NCI-H510A treated with DMSO at 0.1 percent for 48 hours (cell line): ENCODE measurements at places on chromosomes 4 and X.

DNA sequence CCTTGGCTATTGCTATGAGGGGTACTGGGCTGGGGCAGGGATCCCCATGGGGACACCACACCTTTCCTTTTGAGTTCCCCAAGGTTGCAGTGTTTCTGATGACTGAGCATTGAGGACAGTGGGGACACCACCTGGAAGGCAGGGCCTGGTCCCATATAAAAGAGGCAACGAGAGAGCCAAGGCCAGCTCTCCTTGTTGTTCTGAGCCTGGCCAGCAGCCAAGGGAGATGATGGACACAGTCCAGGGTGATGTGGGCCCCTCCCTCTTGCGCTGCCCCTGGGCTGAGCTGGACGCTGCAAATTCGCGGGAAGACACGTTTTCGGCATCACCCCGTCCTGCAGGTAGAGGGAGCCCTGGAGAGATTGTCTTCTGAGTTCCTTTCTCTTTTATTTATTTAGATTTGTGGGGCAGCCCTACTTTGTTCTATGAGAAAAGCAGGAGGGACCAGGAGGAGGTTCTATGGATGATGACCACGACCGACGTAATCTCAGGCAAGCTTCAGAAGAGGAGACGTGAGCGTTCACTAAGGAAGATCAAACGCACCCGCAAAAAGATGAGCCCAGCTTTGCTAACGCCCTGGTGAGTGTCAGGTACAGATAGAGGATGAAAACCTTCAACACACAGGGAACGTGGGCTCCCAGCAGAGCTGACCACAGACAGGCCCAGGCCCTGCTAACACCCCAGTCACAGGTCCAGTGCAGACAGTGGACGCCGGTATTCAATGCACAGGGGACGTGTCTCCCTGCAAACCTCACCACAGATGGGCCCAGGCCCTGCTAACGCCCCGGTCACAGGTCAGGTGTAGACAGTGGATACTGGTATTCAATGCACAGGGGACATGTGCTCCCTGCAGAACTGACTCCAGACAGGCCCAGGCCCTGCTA lies 97.4 kb downstream of the SHOX start:
- no peak for DNase-seq

GRCh38 chr4:53855581-53856250 lies 208.7 kb downstream of the CHIC2 start:
- DNase-seq: no peak

DNA sequence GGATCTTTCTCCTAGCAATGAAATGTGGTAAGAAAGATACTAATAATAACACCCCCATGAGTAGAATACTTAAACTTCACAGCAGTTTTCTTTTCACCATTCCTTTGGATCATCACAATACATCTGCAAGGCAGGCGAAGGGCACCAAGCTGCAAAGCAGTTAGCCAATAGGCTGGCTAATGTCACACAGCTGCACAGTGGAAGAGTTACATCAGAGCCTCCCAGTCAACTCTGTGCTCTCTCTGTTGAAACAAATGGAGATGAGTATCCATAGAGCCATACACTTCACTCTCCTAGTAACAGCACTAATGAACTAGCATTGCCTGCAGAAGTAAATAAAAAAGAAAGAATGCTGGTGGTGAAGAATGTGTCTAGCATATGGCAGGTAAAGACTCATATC lies 139.0 kb downstream of the ATG4A start:
- no peak for DNase-seq

DNA sequence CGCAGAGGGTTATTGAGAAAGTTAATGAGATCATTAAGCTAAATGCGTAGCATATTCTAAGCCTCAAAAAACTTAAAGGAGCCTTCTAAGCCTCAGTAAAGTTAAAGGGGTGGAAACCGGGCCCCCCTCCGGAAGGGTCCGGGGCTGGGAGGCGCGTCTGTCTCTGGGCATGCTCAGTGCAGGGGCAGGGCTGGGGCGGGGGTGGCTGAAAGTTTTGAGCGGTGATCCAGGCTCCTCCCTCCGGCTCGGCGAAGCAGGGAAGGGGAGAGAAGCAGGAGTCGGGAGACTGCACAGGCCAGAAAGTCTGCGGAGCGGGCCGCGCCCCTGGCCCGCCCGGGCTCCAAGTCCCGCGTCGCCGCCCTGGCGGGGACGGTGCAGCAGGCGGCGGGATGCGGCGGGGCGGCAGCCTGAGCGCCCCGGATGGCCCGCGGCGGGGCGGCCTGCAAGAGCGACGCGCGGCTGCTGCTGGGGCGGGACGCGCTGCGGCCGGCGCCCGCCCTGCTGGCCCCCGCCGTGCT lies at the start of gene EVC:
EVC (plus strand) TSS at position 241 of the 518 bp plus-strand sequence; CDS start at position 421, 180 bp downstream.
- peak; percentile 23 for DNase-seq

GRCh38 chr4:151641983-151642382 lies 118.8 kb downstream of the GATB start:
- DNase-seq: no peak
